MV-4-11 (cell line): ENCODE measurements at places on chromosomes 6 and 20.

- DNase-seq, result no peak
Measured at GRCh38 chr6:143322386-143322785, 128.1 kb downstream of the ADAT2 start.

DNA sequence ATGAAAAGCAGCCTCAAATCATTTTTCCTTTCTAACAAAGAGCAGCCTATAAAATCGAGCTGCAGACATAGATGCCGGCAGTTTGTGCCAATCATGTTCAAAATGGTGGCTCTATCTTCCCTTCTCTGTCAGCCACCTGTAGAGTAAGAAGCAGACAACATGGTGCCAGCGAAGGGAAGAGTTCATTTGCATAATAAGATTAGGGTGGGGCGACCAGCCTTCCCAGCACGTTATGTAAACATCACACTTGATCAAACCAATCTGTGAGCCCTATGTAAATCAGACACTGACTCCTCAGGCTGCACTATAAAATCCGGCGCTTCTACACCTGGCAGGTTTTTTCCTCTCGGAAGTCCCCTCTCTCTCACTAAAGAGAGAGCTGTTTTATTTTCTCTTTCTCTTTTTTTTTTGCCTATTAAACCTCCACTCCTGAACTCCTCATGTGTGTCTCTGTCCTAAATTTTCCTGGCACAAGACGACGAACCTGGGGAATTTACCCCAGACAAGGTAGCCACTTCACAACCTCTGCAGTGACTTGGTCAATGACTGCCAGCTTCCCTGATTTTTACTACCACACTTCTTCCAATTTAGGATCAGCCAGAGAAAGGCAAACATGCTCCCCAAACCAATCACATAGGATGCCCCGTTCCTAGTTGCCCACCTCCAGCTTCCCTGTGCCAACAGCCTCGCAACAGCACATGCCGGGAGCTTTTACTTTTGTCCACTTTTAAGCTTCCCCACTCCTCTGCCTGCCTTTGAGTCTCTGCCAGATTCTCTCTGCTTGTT is 12.9 kb downstream of the TPMT start:
- DNase-seq, result no peak

- DNase-seq, result no peak
Measured at GRCh38 chr6:33095681-33096080, 19.9 kb downstream of the HLA-DPB1 start.

DNA sequence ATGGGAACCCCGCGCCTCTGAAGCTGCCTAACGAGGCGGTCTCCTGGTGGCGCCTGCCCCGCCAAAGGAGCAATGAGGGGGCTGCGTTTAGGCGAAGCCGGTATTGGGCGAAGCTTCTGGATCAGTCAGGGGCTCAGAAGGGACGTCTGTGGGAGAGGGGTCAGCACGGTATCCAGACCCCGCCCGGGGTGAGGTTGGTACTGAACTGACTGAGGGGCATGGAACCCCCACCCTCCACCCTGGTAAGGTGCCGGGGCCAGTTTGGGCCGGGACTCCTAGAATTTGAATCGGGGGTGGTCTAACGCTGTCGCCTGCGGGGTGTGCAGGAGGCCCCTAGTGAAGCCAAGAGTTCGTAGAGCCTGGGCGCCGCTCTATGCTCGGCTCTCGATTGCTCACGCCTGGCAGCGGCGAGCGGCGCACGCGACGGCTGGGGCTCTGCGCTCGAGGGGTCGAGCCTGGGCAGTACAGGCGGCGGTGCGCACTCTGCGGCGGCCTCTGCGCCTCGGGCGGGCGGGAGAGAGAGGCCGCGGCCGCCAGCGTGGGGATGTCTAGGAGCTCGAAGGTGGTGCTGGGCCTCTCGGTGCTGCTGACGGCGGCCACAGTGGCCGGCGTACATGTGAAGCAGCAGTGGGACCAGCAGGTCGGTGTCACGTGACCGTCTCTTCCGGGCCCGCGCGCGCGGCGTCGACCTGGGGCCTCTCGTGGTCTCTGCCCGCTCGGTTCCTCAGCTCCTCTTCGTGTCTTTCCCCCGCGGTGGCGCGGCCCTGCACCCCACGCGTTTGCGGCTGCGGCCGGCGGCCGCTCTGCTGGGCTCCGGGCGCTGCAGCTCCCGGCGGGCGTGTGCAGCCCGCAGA is at the start of the genes KAT14 and PET117:
TSS of gene KAT14 (plus strand) at position 452 of the 854 bp plus-strand sequence. CDS start 4,798 bp downstream, outside the sequence.
TSS of gene PET117 (plus strand) at position 452 of the 854 bp plus-strand sequence. CDS start at position 545, 93 bp downstream.
- DNase-seq, result peak; percentile 85
